ENCODE measurements at places on chromosomes 11 and 22.

DNA sequence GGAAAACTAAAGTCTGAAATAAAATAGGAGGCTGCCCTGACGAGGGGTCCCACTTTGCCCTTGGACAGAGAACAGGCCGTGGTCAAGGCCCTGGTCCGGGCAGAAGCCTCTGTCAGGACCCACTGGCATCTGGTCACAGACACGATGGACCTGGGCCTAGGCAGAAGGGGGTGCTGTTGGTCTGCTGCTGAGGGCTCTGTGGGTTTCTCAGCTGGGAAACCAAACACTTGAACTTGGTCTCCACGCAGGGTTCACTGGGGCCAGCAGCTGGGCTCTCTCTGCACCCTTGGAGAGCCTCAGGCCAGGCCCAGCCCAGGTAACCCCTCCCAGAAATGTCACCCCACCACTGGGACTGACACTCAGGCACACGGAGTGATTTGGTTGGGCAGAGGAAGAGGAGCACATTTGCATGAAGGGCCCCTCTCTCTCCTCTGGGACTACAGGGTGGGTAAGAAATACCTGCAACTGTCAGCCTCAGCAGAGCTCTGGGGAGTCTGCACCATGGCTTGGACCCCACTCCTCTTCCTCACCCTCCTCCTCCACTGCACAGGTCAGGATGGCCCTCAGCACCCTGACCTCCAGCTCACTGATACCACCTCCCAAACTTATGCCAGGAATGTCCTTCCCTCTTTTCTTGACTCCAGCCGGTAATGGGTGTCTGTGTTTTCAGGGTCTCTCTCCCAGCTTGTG, 48.1 kb upstream of the TOP3B start:
- DNase-seq, result no peak

DNA sequence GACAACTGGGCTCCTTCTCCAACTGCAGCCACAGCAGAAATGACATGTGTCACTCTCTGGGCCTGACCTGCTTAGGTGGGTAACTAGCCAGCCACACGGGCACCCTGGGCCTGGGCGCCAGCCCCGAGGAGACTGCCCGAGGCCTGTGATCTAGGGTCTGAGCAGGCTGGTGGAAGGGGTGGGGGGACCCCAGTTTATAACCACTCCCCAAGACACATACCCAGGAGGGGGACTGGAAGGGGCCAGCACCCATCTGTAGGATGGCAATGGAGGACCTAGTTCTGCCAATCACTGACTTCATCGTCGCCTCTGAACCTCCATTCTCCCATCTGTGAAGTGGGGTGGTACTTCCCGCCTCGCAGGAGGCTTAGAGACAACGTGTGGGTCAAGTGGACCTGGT, 16.1 kb downstream of the CD5 start:
- no peak for DNase-seq

- DNase-seq, result no peak
Measured at GRCh38 chr11:63858628-63859550, 20.0 kb downstream of the MARK2 start.

GRCh38 chr22:27597703-27598444, 203.7 kb downstream of the MN1 start:
- DNase-seq, result no peak

DNA sequence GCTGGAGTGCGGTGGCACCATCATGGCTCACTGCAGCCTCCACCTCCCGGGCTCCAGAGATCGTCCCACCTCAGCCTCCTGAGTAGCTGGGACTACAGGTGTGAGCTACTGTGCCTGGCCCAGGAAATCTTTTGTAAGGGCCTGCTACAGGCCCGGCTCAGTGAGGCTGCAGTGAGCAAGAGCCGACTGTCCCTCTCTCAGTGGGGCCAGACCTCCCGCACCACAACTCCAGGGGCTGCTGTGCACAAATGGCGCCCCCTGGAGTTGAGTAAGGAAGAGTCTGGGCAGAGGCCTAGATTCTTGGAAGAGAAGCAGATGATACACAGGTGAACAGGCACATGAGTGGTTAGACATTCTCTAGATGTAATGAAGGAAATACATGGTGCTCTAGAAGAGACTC, 7.0 kb downstream of the SERHL2 start:
- no peak for DNase-seq

DNA sequence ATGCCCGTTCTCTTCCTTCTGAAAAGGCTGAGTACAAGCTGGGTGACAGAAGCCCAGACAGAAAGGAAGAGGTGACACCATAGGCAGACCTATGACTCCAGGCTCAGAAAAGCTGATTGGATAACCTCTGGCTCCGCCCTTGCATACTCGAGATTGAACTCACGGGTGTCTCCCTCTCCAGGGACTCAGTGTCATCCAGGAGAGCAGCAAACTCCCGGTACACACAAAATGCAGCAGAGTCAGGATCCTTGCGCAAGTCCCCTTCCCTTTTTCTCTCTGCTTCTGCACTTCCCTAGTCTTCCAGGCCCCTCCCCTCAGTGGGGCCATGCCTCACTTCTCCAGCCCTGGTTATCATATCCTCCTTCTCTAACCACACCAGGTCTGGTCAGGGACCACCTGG, 9.8 kb downstream of the SCN4B start:
- no peak for DNase-seq

Data from NK-92 treated with Interleukin-12 subunit alpha and Interleukin-12 subunit beta, amount 100 ng/mL, for 24 hours (cell line).